Right hindlimb (tissue), 1 donor: ENCODE measurements at places on chromosomes 3 and 15.

DNA sequence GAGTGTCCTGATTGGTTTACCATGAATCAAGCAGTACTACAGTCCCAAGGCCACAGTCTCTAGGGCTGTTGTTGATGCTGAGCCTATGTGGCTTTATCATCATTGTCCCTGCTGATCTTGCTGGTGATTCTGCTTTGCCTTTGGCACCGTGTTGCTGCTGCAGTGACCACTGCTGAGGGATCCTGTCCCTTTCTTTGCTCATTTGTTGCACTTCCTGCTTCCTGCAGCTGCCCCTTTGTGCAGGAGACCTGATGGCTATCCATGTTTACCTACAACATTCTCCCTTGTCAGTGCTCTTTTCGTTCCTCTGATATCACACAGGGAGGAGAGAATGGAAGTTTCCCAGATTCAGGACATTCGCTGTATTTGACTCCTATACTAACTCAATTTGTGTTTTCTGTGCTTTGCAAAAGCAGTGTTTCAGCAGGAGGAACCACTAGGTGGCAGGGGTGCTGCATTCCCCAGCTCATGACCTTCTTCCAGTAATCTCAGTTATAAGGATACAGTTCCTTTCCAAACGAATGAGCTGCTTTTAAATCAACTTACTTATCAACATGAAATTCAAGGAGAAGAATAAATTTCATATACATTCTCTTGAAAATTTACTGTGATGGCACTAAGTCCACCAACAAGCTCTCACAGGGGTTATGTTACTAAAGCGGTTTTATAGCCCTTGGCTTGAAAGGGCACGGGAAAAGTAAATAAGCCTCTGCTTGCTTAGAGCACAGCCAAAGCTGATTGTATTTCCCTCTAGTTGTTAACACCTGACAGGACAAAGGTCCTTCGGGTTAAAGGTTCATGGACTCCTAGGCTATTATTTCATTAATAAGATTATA is 9.7 kb upstream of the THUMPD3 start:
- DNase-seq, result peak; percentile 78

- no peak for DNase-seq
Measured at GRCh38 chr3:140570602-140571001, 107.3 kb upstream of the TRIM42 start.

- DNase-seq, result no peak
Measured at GRCh38 chr3:85584779-85585356, 626.1 kb downstream of the CADM2 start.

GRCh38 chr3:66492672-66493071 is 8.2 kb downstream of the LRIG1 start:
- no peak for DNase-seq

- DNase-seq, result no peak
Measured at GRCh38 chr3:23888617-23889228, 28.1 kb downstream of the NKIRAS1 start.

DNA sequence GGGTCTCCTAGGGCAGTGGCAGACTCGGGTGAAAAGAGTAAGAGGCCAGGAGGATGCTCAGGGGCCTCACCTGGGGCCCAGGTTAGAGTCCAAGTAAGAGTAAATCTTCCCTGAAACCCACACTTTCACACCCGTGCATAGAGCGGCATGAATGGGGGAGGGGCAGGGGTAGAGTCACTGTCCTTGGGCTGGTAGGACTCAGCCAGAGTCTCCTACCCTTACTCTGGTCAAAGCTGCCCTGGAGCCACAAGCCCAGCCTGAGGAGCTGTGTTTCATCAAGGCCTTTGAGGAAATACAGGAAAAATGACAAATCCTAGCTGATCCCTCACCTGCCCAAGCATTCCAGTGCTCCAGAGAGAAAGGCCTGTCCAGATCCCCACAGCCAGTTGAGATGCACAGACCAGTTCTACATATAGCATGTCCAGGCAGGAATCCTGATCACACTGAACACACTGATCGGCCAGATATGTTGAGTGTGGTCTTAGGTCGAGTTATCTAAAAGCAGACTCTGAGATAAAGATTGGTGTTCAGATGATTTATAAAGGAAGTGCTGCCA is 16.7 kb upstream of the CTNNB1 start:
- DNase-seq, result no peak

DNA sequence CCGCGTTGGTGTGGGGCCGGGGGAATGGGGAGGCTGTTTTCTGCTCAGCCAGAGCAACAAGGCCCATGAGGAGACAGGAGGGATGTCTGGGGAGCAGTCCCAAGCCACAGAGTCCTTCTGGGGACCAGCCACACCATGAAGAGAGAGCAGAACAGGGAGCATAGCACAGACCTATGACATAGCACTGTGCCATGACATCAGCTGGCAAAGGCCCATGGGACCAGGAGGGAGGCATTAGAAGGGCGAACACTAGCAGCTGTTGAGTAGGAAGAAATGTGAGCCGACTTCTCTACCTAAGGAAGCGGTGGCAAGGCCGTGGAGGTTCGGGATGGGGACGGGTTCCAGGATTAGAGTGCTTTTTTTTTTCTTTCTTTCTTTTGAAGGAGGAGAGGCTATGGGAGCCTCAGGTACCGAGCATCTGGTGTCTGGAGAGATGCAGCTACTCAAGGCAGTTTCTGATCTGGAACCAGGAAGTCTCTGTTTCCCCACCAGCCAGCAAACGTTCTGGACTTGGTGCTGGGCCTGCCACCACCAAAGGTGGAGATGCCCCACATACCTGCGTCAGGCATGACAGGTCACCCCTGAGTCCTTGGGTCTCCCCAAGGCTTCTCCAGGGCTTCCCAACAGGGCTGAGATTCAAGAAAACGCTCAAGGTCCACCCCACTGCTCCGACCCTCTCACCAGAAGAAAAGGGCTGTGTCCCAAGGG is 77.3 kb upstream of the CGNL1 start:
- peak; percentile 34 for DNase-seq

- DNase-seq, result no peak
Measured at GRCh38 chr3:124993466-124993865, 58.9 kb upstream of the MUC13 start.

- no peak for DNase-seq
Measured at GRCh38 chr3:63798949-63799348, 20.1 kb upstream of the C3orf49 start.
